ENCODE measurements at places on chromosomes 2 and 18. TPM values are rescaled to one million over a fixed set of nuclear protein-coding genes. Genes with fewer than 3 reads are reported as not detected.

- no peak for DNase-seq
Measured at GRCh38 chr2:68151037-68151436, 6.7 kb upstream of the PNO1 start.

GRCh38 chr2:26577442-26578112 is 63.6 kb downstream of the CIB4 start:
- peak; percentile 38 for DNase-seq

GRCh38 chr2:41187376-41188122 is 735.7 kb upstream of the SLC8A1 start:
- DNase-seq, result no peak

Gene AKAIN1
- total RNA-seq, result not detected

Gene NEB
- 1.9 TPM for total RNA-seq

All from omental fat pad (tissue), 4 donors.